ENCODE measurements at places on chromosomes 4 and X.

- DNase-seq: no peak
Observed at GRCh38 chr4:162131256-162131655, 32.5 kb downstream of the FSTL5 start.

GRCh38 chrX:75107863-75108509, 48.1 kb downstream of the ABCB7 start:
- DNase-seq: no peak

DNA sequence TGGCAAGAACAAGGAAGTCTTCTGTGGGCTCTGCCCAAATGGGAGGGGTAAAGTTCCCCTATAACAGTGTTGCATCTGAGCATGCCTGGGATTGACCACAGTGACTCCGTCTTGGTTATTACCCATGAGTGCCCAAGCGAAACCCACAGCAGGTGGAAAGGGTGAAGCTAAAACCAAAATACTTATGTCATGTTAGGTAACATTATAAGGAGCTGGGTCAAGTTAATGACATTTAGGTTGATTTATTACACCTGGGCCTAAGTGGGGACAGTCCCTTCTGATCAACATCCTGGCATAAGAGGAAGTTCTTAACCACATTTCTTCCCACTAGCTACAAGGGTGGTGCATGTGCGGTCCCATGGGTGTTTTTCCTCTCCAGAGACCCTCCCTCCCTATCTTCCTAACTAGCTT, 1.3 kb upstream of the ZNF732 start:
- no peak for DNase-seq

GRCh38 chrX:20515841-20516461, 249.2 kb upstream of the RPS6KA3 start:
- DNase-seq: peak; percentile 67

- no peak for DNase-seq
Observed at GRCh38 chrX:2898846-2899512, 30.2 kb downstream of the ARSD start.

GRCh38 chrX:39705290-39705689, 392.5 kb downstream of the BCOR start:
- no peak for DNase-seq

DNA sequence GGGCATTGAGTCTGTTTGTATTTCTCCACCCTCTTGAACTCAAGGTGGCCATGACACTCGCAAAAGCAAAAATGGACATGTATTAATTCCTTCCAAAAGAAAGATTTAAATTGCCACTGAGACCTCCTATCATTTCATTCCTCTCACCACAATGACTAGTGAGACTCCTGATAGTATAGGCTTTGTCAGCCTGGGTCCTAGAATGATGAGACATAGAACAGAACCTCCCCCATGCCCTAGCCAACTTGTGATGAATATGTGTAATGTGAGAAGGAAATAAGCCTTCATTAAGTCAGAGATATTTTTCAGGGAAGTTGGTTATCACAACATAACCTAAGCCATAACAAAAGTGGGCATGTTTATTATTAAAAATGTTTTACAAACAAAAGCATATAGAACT, 62.5 kb downstream of the ASB9 start:
- DNase-seq: no peak

DNA sequence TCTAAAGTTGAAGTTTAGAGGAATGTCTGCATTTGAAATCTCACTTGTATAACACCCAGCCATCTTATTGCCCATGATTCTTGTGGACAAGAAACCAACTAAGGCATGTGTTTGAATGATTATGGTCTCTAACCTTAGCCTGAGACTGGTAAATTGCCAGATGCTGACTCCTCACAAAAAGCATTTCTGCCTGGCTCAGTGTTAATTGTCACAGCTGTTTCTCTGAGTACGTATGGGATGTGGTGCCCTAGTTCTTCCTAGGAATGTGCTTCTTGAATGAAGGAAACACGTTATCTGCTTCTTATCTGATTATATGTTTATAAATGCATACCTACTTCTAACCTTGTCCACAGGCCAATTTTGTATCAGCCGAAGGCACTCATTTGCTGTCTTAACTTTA, 63.1 kb upstream of the NDP start:
- DNase-seq: no peak

GRCh38 chr4:84847978-84848377, 118.5 kb downstream of the WDFY3 start:
- DNase-seq: no peak

DNA sequence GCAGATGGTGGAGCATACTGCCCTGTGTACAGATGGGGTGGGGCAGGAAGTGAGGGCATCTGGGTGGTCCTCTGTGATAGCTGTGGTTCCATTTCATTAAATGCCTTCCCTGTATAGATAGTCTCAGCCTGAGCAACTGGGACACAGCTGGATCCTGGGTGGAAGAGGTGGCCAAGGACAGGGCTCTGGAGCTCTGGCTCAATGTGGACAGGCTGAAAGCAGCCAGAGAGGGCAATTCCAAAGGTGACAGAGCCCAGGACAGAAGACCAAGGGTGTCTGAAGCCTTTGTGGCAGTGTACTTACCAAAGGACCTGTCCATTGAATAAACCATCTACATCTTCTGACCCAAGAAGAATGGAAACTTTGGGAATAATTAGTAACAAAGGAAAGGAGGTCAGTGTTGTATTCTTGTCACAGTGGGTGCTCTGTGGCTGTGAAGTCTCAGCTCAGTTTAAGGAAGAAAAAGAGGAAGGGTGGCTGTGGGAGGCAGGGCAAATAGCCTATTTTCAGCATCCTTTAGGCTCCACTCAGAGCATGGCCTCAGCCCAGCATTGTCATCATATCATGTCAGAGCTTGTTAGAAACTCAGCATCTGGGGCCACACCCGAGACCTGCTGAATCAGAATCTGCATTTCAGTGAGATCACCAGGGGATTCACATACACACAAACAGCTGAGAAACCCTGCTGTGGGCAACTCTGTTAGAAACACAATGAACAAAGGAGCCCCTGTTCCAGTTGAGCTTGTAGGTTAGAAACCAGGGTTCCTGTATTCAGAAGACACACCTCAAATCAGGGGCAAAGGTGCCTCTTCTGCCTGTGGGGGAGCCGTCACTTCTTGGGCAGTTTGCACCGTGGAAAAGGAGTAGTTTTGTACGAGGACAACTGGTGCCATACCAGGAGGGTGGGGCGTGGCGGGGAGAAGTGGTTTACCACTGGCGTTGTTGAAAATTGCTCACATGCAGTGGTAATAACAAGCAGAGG, 168.6 kb downstream of the PTTG2 start:
- peak; percentile 90 for DNase-seq

- no peak for DNase-seq
Observed at GRCh38 chrX:71637848-71638247, 19.5 kb upstream of the CXCR3 start.

- DNase-seq: no peak
Observed at GRCh38 chr4:86472377-86473019, 112.6 kb upstream of the MAPK10 start.

GRCh38 chr4:75995727-75996126, 5.0 kb upstream of the SDAD1 start:
- peak; percentile 71 for DNase-seq

DNA sequence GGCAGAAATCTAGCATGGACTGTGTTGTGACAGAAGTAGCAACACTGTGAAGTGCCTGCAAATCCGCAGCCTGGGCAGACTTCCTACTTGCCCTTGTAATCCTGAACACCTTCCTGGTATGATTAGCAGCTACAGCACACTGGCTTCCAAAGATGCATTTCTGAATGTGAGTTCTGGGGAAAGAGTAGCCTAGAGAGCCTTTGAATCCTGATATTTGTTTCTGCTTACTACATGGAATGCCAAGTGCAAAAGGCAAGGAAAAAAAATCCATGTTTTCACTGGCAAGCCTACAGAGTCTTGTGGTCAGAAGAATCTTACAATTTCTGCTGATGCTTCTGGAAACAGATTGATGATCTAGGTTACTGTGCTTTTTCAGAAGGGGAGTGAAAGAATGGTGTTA, 223.7 kb downstream of the COL25A1 start:
- no peak for DNase-seq

GRCh38 chr4:93201471-93202096, 627.0 kb upstream of the ATOH1 start:
- DNase-seq: no peak

GRCh38 chrX:18457000-18457399, 31.6 kb downstream of the CDKL5 start:
- DNase-seq: no peak

DNA sequence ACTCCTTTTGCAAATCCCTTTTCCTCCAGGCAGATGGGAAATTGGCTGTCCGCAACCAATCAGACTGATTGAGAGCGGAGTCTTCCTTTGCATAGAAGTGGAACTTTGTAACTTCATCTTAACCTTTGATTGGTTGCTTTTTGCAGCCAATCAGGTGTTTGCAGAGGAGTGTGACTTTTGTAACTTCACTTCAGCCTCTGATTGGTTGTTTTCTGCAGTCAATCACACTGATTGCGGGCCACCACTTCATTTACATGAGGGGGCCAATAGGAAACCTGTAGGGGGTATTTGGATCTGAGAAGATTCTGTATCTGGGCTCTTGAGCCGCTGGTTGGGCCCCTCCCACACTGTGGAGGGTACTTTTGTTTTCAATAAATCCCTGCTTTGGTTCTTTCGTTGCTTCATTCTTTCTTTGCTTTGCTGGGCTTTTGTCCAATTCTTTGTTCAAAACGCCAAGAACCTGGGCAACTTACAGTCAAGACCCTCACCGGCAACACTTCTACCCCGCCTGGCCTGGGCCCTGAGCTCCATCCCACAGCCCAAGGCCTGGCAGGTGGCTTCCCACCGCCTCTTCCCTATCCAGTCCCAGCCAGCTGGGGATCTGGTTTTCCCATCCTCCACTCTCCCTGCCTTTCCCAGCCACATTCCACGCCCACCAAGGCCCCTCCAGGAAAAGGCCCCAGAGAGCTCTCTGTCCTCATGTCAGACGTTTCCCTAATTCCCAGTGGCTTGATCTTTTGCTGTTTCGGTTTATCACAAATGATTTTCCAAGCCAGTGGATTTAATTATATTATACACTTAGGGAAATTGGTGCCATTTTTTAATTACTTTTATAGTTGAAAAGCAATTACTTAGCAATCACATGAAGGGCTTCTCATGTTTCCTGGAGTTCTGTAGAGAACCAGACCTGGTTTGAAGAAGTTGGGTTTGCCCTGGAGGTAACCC, 110.2 kb upstream of the STX18 start:
- no peak for DNase-seq

GRCh38 chr4:110633358-110634341, 10.8 kb upstream of the PITX2 start:
- no peak for DNase-seq

GRCh38 chrX:44708470-44708869, 135.4 kb upstream of the DUSP21 start:
- no peak for DNase-seq

DNA sequence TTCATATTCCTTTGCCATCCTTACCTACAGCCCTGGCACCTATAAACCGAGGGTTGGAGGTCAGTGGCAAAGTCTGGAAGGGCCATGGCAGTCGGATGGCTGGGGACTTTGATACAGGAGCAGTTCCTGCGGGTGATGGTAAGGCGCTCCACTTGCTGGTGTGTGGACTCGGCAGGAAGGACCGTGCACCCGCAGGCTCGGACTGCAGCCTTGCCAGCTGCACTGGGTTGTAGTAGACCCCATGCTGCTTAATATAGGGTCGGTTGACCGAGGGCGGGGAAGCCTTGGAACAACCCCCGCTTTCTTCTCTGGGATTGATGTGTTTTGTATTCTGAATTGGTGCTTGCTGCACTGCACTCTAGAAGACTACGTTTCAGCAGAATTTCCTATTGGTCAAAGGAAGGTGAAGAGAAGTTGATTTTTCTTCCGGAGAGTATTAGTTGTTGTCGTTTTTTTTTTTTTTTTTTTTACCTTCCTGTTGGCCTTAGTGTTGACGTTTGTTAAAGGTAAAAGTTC, 638 bp downstream of the BLTP1 start:
- DNase-seq: peak; percentile 48
